ENCODE measurements at places on chromosomes 7 and 10.

GRCh38 chr10:70906031-70906783, 17.8 kb upstream of the PCBD1 start:
- no peak for DNase-seq

DNA sequence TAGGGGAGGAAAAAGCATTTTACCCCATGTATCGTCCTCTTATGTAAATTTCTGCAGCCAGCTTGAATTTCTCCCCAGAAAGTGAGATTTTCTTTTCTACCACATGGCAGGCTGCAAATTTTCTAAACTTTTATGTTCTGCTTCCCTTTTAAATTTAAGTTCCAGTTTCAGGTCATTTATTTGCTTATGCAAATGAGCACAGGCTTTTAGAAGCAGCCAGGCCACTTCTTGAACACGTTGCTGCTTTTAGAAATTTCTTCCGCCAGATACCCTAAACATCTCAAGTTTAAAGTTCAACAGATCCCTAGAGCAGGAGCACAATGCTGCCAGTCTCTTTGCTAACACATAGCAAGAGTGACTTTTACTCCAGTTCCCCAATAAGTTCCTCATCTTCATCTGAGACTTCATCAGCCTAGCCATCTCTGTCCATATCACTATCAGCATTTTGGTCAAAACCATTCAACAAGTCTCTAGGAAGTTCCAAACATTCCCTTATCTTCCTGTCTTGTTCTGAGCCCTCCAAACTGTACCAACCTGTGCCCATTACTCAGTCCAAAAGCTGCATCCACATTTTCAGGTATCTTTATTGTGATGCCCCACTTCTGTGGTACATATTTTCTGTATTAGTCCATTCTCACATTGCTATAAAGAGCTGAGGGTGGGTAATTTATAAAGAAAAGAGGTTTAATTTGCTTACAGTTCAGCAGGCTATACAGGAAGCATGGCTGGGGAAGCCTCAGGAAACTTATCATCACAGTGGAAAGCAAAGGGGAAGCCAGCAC, 16.3 kb downstream of the EZH2 start:
- DNase-seq = no peak

- DNase-seq = no peak
These were observed 6.2 kb downstream of the VWA2 start for GRCh38 chr10:114245121-114245791.

DNA sequence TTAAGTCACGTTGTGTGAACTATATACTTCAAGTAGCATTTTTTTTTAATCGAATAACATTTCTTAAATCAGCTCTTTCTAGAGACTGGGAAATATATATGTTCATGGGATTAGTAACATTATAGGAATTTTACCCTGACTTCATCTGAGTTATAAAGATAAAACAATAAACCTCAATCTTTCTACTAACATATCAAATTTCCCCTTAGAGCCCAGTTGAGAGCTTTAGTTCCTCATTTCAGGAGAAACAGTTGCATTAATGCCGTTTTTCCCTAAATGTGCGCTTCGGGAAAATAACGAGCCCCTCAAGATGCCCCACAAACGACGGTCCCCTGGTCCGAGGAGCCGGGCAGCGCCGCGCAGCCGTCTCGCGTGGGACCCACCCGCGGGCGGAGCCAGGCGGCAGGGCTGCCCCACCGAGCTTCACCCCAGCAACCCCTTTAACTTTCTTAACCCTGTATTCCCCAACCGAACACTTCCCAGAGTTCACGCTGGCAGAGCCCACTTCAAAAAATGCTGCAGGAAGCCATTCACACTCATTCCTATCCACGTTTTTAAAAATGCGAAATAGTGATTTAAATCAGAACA, 152.5 kb upstream of the YAE1 start:
- no peak for DNase-seq

DNA sequence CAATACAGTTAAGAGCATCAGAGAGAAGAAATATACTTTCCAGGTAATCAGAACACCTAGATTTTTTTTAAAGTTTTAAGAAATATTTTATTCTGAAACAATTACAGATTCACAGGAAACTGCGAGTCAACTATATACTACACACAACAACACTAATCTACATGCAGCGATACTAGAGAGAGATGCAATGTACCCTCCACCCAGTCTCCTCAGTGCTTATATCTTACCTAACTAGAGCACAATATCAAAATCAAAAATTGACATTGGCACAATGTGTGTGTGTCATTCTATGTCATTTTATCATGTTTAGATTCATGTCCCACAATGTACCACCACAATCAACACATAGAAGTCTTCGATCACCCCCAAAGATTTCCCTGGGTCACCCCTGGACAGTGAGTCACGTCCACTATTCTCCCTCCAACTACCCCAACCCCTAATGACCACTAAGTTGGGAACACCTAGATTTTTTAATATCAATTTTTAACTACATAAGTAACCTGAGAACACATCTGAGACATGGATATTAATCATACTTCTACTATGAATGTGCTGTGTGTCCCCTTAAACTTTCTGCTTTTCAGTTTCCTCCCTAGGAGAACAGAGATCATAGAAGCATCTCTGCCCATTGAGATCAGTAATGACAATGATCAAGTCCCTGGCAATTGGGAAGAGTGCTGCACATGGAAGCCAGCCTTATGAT, 86.5 kb downstream of the GSAP start:
- DNase-seq = no peak

- no peak for DNase-seq
These were observed 23.0 kb downstream of the DOCK1 start for GRCh38 chr10:126928274-126928673.

- no peak for DNase-seq
These were observed 20.0 kb downstream of the VSIR start for GRCh38 chr10:71753091-71753959.

GRCh38 chr10:60041489-60042133, 135.3 kb upstream of the CCDC6 start:
- no peak for DNase-seq

DNA sequence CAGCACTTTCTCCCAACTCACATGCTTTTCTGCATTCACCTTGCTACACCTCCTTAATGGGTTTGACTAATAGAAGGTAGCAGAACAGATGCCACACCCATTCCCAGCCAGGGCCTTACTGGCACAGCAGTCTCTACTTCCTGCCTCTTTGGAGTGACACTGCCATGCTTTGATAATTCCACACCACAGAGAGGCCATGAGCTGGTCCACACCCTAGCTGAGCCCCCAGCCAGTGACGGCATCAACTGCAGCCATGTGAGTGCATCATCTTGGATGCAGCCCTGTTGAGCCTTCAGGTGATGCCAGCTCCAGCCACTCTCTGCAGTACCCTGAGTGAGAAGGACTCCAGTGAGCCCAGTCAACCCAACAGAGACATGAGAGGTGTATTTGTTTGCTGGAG, 27.5 kb upstream of the EZH2 start:
- DNase-seq = no peak

DNA sequence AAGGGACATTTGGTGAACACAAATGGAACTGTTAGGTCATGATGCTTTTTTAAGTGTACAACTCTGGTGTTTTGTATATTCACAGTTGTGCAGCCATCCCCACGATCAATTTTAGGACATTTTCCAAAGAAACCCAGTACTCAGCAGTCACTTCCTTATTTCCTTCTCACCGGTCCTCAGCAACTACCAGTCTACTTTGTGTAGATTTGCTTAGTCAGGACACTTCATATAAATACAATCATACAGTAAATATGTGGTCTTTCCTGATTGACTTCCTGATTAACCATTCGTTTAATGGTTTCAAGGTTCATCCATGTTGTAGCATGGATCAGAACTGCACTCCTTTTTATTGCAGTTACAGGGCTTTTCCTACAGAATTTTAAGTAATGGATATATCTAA, 14.4 kb downstream of the SGPL1 start:
- no peak for DNase-seq

- DNase-seq = no peak
These were observed 63.7 kb upstream of the BAIAP2L1 start for GRCh38 chr7:98464558-98464940.

GRCh38 chr10:92993699-92994272, 66.8 kb upstream of the CYP26C1 start:
- DNase-seq = no peak

- peak; percentile 45 for DNase-seq
These were observed 138.2 kb downstream of the SVIL start for GRCh38 chr10:29496341-29497162.

- no peak for DNase-seq
These were observed 65.3 kb upstream of the AQP1 start for GRCh38 chr7:30846378-30846777.

GRCh38 chr10:112981553-112981952, 31.5 kb downstream of the TCF7L2 start:
- DNase-seq = no peak

DNA sequence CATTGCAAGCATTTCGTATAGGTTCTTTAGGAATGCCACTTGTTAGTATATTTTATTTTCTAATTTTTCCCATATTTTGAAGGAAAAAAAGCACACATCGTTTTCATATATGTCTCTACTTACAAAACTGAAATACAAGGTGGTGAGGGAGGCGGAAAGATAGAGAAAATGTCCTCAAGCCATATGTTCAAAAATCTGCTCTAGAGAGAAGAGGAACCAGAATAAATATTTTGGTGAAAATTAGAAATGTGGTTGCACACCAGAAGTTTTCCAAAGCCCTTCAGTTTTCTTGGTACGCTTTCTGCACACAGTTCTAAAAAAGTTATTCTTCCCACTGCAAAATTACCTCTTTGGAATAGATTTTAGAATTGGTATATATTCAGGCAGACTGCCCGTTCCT, 107.4 kb upstream of the RHOBTB1 start:
- no peak for DNase-seq

Measured in COR-L47 (cell line).